ENCODE measurements at places on chromosomes 16 and 17. TPM values are rescaled to one million over a fixed set of nuclear protein-coding genes. Genes with fewer than 3 reads are reported as not detected.

GRCh38 chr17:18254888-18255649 is 3.5 kb downstream of the FLII start:
- no peak for DNase-seq

Gene OTOP3
- total RNA-seq = not detected

GRCh38 chr16:9578459-9578858 is 487.0 kb downstream of the HAPSTR1 start:
- DNase-seq = no peak

DNA sequence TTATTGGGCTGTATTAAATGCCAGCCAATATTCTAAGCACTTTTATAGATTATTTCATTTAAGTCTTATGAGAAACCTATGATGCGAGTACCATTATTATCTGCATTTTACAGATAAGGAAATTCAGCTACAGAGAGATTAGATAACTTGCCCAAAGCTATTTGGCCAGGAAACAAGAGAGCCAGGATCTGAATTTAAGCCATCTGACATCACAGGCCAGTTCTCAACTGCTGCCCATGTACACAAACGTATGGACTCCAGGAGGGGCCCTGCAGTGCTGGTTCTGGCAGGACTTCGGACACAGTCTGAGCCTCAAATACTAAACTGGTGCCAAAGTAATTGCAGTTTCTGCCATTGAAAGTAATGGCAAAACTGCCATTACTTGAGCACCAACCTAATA is 40.2 kb downstream of the CPPED1 start:
- DNase-seq = no peak

- no peak for DNase-seq
These were observed 13.3 kb upstream of the SDK2 start for GRCh38 chr17:73657473-73658116.

DNA sequence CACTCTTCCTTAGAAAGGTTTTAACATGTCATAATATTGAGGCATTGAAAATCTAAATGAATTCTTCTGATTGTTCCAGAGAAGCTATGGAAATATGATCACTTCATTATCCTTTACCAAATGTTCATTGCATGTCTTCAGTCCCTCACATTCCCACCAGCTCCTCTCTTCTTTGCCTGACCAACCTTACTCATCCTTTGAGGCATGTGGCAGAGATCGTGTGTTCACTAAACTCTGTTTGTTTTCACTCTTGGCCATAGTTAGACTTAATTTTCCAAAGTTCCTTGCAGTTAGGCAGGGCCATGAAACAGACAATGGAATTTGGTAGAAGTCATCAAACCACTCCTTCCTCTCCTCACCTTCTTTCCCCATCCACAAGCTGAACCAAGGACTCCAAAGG is 266.5 kb upstream of the HSBP1 start:
- DNase-seq = no peak
